Posterior vena cava (tissue), 2 donors: ENCODE measurements at places on chromosomes 16 and 17.
A peak's percentile ranks its signal among the peaks of the same experiment; 100 is the strongest.

DNA sequence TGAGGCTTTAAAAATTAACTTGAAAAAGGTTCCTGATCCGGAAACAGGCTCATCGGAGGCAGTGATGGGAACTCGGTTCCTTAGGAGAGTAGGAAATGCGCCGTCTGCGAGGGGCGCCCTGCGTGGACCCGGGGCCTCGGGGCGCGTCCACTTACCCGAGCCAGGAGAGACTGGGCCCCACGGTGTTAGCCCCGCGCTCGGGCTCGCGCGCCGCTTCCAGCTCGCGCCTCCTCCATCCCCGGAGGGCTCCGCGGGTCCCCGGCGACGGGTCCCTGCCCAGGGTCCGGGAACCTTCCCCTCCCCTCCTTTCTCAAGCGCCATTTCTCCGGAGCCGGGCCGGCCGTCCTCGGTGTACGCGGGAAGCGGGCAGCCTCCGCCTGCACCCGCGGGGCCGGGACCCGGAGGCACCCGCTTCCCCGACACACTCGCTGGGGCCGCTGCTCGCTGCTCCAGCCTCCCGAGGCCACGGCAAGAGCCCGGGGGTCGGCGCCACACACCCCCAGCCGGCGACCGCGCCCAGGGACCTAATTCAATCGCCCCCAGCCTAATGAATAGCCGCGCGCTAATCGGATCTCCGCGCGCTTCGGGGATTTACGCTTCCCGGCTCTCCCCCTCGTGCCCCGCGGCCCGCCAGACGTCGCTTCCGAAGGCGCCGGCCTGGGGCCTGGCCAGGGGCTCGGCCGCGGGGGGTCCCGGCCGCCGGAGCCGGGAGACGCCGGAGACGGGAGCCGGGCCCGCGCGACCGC lies 2.2 kb upstream of the BAHCC1 start:
- DNase-seq, result no peak

DNA sequence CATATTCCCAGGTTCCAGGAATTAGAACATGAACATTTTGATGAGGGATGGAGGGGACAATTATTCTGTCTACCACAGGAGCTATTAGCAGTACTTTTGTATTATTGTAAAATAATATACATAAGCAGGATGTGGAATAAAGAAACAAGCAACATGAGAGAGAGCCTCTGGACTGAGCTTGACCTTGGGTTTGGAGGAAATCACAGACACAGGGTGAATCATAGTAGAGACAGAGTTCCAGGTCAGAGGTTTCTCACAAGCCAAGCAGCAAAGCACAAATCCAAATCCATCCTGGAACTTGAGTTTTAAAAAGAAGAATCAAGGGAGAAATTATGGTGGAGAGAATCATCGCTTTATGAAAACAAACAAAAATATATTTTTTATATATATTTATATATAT lies 5.1 kb downstream of the KRT31 start:
- DNase-seq, result no peak

- DNase-seq, result no peak
Measured at GRCh38 chr17:81295676-81296381, 722 bp upstream of the SLC38A10 start.

GRCh38 chr17:31428111-31428510 lies 36.6 kb downstream of the RAB11FIP4 start:
- no peak for DNase-seq

DNA sequence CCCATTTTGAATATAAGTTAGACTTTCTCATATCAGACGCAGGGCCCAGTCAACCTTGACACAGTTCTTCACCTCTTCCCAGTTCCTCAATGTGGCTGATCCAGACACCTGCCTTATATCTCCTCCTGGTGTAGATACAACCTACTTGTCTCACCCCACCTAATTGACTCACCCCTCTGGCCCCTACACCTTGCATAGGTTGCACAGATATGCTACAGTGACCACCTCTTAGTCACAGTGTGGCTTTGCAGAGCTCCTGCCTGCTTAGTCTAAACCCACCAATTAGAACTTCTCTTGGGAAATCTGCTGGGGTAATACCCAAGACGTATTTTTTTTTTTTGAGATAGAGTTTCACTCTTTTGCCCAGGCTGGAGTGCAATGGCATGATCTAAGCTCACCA lies 16.8 kb downstream of the CHP2 start:
- no peak for DNase-seq

DNA sequence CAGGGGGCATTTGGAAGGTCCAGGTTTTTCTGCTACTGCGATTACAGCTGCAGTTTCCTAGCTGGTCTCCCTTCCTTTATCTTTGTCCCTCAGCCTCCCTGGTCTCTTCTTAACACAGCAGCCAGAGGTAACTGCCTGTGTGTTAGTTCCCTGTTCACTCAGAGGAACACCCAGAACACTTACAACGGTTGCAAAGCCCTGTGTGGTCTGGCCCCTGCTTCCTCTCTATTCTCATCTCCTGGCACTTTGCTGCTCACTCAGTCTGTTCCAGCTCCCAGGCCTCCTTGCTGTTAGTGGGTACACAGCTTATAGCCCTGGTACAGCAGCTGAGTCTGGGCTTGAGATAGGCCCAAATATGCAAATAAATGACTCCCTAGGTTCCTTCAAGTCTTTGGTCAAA lies 16.4 kb downstream of the NTN1 start:
- peak; percentile 25 for DNase-seq

GRCh38 chr17:80294210-80294609 lies 33.6 kb downstream of the RNF213 start:
- peak; percentile 81 for DNase-seq

GRCh38 chr17:49645654-49646053 lies 32.2 kb downstream of the SPOP start:
- DNase-seq, result no peak
